ENCODE measurements at places on chromosomes 7 and 10.
A peak's percentile ranks its signal among the peaks of the same experiment; 100 is the strongest.

- DNase-seq = no peak
Observed at GRCh38 chr7:24936121-24936824, 43.7 kb downstream of the OSBPL3 start.

DNA sequence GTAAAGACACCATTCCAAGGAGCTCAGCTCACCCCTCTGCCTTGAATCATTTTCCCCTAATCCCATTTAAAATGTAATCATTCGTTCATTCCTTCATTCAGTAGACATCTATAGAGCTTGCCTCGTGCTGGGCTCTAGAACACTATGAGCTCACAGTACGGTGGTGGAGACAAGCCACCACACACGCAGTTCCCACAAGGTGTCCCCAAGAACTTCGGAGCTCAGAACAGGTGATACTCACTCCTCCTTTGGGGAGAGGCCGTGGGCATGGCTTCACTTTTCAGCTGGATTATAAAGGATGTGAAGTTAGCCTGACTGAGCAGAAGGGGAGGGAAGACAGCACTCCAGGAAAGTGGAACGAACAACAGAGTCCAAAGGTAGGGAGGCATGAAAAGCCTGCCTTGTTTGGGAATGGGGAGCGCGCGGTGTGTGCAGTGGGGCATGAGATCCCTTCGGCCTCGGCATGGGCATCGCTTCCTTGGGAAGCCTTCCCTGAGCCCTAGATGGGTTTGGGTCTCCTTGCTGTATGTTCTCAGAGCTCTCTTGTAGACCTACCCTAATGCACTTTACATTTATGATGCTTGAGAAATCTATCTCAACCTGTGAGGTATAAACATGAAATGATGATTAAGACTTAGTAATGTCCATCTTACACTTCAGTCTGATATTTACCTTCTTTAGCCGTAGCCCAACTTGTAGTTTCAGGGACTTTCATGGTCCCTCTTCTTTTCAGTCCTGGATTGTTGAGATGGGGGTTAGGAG lies 809 bp upstream of the OGA start:
- DNase-seq = peak; percentile 30

GRCh38 chr7:146053492-146053891 lies 63.1 kb upstream of the CNTNAP2 start:
- no peak for DNase-seq

DNA sequence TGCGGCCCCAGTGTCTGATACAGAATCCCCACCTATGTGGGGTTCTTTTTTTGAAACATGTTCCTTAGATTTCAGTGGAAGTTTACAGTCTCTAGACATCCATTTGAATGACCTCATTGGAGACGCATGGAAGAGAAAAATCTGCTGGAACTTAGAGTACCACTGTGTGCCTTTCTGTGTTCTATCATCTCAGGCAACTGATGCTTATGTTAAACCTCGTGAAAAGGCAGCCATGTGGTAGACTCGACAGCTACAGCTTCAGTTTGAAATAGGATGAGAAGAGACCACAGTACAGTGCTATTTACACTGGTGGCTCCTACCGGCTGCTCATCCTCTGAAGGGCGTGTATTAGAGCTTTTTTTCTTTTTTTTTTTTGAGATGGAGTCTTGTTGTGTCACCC lies 74.4 kb downstream of the FAM171A1 start:
- no peak for DNase-seq

- peak; percentile 59 for DNase-seq
Observed at GRCh38 chr7:2529161-2530070, 9.8 kb downstream of the LFNG start.

GRCh38 chr10:117431160-117431559 lies 55.9 kb upstream of the PDZD8 start:
- no peak for DNase-seq

GRCh38 chr7:143050931-143051330 lies 1.2 kb upstream of the OR6V1 start:
- no peak for DNase-seq
